ENCODE measurements at places on chromosomes 5 and 9.
A peak's percentile ranks its signal among the peaks of the same experiment; 100 is the strongest.

GRCh38 chr9:120872791-120873502 lies 4.0 kb downstream of the PHF19 start:
- no peak for DNase-seq

GRCh38 chr5:140236891-140237598 lies 62.1 kb downstream of the CYSTM1 start:
- DNase-seq: no peak

DNA sequence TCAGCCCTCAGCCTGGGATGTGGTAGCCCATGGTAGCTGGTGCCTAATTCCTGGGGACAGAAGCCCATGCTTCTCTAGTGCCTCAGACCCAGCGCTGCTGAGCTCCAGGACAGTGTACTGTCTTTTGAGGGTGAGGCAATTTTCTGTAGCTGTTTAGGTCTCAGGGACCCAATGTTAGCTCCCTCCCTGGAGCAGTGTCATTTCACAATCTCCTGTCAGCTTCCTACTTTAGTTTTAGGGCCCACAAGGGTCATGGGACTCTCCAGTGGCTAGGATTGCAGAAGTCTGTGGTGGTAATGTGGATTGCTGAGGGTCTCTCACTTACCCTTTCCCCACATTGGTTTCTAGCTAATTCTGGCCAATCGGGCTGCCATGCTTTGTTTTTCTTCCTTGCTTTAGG lies 67.7 kb upstream of the CCL21 start:
- DNase-seq: no peak

- DNase-seq: no peak
Observed at GRCh38 chr9:132369421-132369820, 14.6 kb upstream of the SETX start.

DNA sequence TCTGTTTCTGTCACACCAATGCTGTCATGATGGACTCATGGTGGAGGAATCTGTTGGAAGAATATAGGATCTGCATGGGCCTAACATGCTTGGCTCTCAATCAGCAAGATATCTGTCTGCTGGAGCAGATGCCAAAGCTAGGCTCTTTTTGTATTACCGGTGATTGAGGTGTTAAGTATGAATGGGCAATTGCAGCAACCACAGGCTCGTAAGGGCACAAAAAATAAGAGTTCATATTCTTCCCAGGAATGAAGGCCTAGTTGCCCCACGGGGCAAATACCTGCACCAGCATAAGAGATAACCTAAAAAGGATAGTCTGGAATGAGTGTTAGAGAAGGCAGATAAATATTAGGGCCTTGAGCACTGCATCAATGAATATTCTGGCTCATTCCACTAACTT lies 679.5 kb upstream of the COX7C start:
- DNase-seq: no peak

DNA sequence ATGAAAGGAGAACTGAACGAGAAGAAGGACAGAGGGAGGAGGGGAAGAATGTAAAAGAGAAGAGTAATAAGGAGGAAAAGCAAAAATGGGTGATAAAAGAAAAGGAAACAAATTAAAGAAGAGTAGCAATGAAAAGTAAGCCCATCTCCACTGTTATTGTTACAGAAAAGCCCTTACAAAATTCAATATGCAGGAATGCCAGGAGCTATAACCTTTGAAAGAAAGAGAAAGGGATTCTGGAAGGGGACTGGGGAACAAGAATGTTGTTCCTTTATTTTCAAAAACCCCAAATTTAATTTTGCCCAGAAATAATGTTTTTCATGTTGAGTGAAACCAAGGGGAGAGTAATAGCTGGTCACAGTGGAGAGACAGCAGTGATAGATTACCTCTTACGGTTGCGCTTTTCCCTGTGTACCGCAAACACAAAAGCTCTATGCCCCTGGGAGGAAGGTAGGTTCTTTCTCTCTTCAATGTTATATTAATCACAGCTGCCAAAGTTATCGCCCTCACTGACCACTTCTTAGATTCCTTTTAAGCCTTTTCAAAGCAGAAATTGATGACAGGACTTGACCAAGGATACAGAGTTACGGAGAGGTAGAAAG lies 86.7 kb downstream of the BRINP1 start:
- DNase-seq: no peak

DNA sequence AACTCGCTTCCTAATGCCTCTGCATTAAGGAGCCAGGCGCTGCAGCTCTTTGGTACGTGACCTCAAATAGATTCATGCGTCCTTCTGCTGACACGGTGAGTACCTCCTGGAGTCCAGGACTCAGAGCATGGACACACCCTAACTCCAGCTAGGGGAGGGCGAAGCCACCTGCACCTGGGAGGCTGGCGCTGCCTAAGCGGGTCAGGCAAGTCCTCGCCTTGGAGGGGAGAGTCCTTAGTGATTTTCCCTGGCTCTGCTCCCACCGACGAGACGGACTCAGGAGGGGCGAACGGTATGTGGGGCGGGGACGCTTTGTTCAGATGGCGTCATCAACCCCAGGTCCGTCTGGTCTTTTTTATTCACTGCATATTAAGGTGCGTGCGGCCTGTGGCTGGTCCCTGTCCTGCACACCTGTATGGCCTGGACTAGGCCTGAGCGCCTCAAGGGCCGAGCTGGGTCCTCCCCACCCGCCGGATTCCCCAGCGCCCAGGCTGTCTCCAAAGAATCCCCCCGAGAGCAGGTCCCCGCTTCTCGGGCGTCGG lies 50.3 kb downstream of the NSUN2 start:
- DNase-seq: no peak

GRCh38 chr5:3931976-3932375 lies 336.3 kb downstream of the IRX1 start:
- DNase-seq: no peak

DNA sequence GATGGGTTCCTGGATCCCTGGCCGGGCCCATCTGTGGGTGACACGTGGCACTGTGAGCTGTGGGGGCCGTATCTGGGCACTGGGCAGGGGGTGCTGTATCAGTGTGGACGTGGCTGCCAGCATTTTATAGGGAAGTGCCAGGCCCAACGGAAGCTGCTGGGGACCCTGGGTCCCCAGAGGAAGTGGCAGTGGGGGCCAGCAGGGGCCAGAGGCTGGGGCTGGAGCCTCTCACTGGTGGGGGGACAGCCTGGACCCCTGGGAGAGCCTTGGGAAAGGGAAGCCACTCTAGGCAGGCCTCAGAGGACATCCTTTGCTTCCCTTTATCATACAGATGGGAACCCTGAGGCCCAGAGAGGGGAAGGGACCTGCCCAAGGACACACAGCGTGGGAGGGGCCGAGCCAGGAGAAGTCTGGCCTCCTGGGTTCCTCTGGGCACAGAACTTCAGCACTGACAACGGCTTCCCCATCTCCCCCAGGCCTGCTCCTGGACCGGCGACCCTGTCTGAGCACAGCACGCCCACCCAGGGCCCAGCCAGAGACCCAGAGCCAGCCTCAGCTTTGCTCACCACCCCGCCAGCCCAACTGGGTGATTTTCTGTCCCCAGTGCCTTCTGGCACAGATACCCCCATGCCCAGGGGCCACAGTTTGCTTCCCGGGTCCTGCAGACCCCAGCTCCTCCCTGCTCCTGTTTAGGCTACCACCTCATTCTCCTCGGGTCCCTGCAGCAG lies 15.5 kb upstream of the LAMC3 start:
- no peak for DNase-seq

DNA sequence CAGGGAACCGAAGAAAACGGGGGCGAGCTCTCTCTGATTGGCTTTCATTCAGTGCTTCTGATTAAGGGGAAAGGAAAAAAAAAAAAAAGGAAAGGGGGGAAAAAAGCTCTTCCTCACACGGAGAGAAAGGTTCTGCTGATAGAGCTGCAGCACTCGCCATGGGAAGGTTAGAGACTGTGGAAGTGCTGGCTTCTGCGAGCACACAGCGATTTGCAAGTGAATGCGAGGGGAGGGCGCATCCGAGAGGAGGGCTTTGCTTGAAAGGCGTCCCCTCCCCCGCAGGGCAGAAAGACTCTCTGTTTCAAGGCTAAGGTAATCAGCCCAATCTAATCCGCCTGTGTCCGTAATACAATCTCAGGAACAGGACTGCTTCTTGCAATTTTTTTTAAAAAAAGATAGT lies at the start of gene CDH10:
Gene CDH10, minus strand, starts transcription at position 218 of the 400 bp plus-strand sequence. CDS start 51,488 bp downstream, outside the sequence.
- no peak for DNase-seq

DNA sequence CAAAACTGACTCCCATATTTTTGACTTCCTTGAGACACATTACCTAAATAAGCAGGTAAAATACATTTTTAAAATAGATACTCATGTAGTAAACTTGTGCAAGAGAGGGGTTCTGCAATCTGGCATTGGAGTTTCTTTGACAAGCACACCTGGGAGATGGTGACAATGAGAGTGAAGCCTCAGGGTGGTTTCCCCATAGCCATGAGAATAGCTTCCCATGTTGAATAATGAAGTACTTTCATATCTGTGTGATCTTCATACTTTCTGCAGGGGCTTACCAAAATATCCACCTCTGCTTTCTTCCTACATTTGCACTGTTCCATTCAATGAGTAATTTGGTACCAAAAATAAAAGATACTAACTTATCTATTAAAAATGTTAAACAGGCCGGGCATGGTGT lies 44.7 kb upstream of the VCAN start:
- DNase-seq: no peak

DNA sequence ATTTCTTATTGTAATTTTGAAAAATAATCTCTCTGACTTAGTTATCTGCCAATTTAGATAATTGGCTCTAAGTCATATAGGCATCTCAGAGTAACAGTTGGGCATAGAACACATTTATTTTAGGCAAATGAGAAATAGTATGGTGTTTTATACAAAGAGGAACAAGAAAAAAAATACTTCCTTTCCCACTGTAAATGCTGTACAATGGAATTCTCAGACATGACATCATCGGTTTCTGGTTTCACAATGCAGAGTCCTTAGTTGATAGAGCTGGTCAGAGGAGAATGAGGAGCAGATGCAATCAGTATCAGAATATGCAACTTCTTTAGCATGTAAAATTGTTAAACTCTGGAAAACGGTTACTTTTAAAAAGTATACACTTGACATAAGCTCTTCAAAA lies 49.4 kb downstream of the PLK2 start:
- no peak for DNase-seq

- no peak for DNase-seq
Observed at GRCh38 chr9:28747351-28747985, 1174.2 kb upstream of the C9orf72 start.

- DNase-seq: peak; percentile 70
Observed at GRCh38 chr5:181173420-181174342, 26.3 kb downstream of the OR2V2 start.

DNA sequence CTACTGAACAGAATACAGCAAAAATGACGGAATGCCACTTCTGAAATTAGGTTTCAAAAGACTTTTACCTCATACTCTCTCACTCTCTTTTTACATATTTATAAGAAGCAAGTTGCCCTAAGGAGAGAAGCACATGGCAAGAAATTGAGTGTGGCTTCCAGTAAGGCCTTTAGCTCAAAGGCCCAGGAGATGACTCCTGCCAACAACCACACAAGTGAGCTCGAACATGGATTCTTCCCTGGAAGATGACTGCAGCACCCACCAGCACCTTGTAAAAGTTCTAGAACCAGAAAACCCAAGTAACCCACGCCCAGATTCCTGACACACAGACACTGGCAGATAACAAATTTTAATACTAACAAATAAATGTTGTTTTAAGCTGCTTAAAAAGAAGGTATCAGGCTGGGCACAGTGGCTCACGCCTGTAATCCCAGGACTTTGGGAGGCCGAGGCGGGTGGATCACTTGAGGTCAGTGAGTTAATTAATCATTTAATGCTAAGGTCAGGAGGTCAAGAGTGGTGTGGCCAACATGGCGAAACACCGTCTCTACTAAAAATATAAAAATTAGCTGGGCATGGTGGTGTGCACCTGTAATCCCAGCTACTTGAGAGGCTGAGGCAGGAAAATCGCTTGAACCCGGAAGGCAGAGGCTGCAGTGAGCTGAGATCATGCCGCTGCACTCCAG lies 17.0 kb downstream of the PTBP3 start:
- DNase-seq: no peak

DNA sequence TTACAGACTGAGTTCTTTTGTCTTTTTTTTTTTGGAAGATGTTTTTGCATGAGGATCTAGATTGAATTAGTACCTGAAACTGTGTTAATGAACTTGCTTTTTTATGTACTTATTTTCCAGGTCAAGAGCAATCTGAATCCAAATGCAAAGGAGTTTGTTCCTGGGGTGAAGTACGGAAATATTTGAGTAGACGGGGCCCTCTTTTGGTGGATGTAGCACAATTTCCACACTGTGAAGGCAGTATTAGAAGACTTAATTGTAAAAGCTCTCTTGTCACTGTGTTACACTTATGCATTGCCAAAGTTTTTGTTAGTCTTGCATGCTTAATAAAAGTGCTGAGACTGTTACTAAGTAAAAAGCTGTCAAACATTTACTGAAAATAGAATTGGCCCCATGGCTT lies 14.5 kb downstream of the SLC23A1 start:
- no peak for DNase-seq

GRCh38 chr9:131709771-131710431 lies 30.0 kb downstream of the RAPGEF1 start:
- DNase-seq: peak; percentile 63

GRCh38 chr5:88663793-88664216 lies 219.2 kb downstream of the MEF2C start:
- DNase-seq: no peak

GRCh38 chr9:70340572-70340971 lies 73.9 kb downstream of the KLF9 start:
- no peak for DNase-seq

- DNase-seq: no peak
Observed at GRCh38 chr5:88932541-88932940, 49.6 kb upstream of the MEF2C start.

DNA sequence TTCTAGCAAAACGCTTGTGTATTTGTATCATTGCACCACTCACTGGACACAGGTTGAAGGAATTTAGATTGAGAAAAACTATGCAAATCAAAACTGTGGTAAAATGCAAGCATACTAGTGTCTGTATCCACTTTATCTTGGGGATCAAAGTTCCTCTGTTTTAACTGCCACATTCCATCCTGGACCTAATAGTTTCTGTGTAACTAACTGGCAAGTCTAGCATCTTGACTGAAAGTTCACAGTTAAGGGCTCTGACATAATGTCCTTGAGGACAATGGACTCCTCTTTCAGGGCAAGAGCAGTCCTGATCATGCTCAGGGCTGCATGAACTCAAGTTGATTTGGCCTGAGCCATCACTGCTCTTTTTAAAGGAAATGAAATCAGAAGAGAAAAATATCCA lies 30.7 kb downstream of the NFIB start:
- DNase-seq: no peak

- DNase-seq: no peak
Observed at GRCh38 chr5:172334196-172334595, 50.6 kb upstream of the UBTD2 start.

GRCh38 chr5:74127381-74128320 lies 501.7 kb downstream of the ARHGEF28 start:
- DNase-seq: no peak

Data from activated naive CD4-positive, alpha-beta T cell treated with Interleukin-2 at 50 U/mL for 16 hours (primary cell).